AML-193 (cell line): ENCODE measurements at places on chromosomes 6 and 20.

DNA sequence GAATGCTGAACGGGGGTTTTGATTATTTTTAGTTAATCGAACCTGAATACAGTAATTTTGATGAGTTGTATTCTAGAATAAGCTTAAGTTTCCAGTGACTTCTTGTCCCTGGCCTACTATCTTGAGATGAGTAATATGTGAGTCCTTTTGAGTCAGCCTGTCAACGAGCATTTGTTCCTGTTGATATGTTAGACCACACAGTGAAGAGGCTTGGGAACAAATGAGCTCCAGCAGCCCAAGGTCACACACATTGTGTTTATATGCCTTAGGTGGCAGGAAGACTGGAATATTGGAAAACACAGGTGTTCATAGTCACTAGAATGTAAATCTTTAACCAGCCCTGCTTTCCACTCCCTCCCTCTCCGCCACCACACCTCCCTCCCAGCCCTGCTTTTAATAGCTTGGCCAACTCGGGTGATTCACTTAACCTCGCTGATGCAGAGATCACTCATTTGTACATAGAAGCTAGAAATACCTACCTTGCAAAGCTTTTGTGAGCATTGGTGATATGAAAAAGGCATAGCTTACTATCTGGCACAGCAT is 9.1 kb downstream of the SMPDL3A start:
- no peak for DNase-seq

DNA sequence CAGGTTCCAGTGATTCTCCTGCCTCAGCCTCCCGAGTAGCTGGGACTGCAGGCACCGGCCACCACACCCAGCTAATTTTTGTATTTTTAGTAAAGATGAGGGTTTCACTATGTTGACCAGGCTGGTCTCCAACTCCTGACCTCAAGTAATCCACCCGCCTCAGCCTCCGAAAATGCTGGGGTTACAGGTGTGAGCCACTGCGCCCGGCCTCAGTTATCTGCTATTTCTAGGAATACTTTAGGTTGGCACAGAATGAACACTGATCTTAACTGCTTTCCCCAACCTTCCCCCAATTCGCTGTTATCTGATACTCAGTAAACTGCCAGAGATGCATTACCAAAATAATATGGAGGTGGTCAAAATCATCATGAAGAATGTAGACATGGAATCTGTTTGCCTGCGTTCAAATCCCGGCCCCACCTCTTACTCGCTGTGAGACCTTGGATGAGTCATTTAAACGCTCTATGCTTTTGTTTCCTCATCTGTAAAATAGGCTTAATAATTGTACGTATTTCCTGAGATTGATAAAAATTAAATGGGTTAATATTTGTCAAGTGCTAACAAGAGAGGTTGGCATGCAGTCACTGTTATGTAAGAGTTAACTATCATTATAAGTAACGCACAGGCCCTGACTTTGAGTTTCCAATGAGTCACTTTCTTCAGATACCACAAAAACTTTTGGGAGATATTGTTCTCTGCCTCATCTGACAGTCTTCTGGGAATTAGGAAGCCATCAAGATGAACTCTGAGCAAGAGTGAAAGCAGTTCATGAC is 44.5 kb upstream of the NCOA3 start:
- no peak for DNase-seq

DNA sequence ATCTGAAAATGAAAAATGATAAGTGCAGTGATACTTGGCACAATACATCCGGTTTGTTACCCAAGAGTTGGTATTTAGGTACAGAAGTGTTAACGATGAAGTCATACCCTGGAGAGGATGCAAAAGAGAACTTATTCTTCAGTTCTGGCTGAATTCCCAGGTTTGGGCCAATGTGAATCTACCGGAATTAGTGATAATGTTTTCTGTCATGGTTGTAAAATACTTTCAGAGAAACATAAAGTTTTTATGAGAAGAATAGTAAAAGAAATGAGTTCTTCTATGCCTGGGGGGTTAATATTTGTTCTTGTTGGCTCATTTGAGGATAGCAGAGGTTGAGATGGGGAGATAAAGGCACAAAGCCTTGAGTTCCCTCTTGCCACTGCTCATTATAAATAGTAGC is 509.9 kb upstream of the POU3F2 start:
- DNase-seq, result no peak

- DNase-seq, result no peak
Observed at GRCh38 chr6:53309059-53309900, 39.5 kb downstream of the ELOVL5 start.

GRCh38 chr6:26312096-26312463 is 52.9 kb upstream of the BTN3A2 start:
- no peak for DNase-seq

GRCh38 chr6:148629592-148630465 is 117.0 kb upstream of the UST start:
- no peak for DNase-seq

DNA sequence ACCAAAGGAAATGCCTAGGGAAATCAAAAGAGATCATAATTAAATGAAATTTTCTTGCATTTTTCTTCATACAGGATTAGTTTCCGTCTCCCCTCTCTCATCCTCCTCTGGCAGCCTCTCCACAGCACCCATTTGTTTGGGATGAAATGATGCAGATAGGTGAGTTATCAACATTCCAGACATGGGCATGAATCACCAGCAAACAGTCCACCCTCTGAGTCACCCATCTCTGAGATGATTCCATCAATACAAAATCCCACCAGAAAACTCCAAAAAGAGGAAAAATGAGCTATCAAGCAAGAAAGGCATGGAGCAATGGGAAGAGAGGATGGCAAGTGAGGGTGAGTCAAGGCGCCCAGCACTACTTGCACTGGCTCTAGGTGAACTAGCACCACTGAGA is 11.4 kb downstream of the MC3R start:
- DNase-seq, result no peak

DNA sequence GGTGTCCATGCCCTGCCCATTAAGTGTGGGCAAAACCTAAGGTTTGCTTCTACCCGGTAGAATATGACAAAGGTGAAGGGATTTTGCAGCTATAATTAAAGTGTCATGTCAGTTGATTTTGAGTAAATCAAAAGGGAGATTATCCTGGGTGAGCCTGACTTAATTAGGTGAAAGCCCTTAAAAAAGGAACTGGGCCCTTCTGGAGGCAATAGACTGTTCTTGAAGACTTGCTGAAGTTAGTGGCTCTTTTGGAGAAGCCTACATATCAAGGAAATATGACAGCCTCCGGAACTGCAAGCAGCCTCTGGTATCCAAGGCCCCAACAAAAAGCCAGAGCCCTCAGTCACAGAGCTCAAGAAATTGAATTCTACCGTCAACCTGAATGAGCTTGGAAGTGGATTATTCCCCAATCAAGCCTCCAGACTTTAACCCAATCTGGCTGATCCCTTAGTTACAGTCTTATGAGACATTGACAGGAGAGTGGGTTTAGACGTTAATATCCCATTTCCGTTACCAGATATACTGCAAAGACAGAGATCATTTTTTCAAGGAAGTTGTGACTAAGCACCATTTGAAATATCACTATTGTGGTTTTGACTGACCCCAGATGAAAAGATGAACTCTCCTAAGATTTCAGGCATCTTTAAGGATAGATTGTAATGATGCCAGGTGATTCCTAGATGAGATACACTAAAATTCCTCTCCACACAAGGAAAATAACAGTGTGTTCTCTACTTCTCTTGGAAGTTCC is 303.4 kb downstream of the PLCB1 start:
- DNase-seq, result peak; percentile 57

DNA sequence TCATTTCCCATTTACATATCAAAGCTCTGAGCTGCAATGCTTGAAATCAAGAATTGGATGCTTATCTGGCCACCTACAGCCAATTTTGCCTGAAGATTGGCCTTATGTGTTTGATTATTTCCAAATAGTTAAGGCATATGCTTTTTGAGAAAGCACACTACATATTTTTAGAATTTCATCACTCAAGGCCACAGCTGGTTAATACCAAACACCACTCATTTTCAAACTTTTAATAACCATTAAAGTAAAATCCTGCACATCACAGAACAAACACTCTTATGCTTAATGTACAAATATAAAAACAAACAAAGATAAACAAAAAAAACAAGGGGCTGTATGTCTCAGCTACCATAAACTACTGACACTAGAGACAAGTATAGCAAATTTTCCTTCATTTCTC is 96.9 kb upstream of the HMGCLL1 start:
- DNase-seq, result no peak

DNA sequence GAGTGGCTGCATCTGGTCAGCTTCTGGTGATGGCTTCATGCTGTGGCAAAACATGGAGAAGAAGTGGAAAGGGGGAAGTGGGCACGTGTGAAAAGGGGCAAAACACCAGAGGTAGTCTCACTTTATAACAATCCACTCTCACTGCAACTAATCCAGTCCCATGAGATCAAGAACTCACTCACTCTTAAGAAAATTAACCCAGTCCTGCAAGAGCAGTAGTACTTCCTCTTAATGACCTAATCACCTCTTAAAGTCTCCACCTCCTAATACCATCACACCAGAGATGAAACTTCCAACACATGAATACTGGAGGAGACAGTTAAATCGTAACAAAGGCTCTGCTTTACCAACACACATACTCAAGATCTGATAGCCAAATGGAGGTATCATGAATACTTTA is 152.6 kb downstream of the THEMIS start:
- DNase-seq, result no peak

- no peak for DNase-seq
Observed at GRCh38 chr20:57445298-57445697, 54.1 kb downstream of the RBM38 start.

GRCh38 chr6:20873425-20874190 is 339.4 kb downstream of the CDKAL1 start:
- no peak for DNase-seq

DNA sequence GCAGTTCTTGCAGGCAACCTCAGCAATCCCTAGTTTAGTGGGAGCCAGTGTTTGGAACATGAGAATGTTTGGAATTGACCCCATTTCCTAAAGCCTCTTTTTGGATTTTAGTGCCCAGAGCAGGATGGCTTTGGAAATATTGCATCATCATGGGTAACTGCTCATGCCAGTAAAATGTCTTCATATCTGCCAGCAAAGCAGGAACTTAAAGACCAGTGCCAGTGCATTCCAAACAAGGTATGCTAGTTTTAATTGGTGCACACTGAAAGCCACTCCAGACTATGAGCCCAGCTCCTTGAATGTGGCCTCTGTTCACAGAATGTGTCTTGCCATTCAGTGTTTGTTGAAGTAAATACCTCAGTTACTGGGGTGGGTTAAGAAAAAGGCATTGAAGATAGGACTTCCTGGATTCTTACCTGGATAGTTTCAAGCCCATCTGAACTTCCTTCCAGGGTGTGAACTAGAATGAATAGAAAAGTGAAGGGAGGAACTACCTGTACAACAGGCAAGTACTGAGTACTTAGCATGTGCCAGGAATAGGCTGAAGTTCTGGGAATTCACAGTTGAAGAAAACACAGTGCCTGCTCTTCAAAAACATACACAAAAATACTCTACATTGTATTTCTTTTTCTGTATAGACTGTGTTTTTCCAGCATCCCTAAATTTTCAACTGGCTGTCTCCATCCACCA is 70.5 kb downstream of the COL19A1 start:
- peak; percentile 6 for DNase-seq

DNA sequence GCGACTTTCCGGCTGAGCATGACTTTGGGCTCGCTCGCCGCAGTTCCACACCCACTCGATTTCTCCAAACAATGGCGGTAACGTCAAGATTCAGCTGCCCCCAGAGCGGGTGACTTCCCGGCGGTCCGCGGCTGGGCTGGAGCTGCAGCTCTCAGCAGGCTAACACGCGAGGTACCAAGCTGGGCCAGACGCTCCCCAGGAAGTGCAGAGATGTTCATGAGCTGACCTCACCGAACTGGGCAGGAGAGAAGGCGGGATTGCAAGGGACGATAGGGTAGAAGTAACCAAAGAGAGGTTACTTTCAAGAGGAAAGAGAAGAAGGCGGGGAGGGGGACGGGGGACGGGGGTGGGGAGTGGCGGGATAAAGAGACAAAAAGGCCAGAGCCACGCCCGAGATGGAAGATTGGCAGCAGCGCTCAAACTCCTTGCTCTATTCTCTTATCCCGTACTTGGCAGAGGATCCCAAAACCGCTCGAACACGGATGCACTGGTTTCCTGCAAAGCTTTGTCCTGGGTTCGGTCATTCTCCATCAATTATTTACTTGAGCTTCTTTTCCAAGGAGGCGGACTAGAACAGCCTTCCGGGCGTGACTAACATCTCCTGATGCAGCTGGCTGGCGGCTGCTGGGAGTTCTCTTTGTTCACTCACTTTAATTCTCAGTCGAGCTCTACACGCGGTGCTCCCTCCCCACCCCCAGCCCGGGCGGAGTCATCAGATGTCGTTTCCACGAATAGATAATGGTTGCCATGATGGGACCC is at the start of gene MTCL3:
Gene MTCL3, minus strand, starts transcription at position 626 of the 759 bp plus-strand sequence.
- DNase-seq, result no peak
